ENCODE measurements at places on chromosomes 11 and 22.

GRCh38 chr11:47438721-47439120 lies 10.2 kb downstream of the RAPSN start:
- no peak for DNase-seq

GRCh38 chr11:73728000-73728399 lies 32.9 kb downstream of the RAB6A start:
- no peak for DNase-seq

DNA sequence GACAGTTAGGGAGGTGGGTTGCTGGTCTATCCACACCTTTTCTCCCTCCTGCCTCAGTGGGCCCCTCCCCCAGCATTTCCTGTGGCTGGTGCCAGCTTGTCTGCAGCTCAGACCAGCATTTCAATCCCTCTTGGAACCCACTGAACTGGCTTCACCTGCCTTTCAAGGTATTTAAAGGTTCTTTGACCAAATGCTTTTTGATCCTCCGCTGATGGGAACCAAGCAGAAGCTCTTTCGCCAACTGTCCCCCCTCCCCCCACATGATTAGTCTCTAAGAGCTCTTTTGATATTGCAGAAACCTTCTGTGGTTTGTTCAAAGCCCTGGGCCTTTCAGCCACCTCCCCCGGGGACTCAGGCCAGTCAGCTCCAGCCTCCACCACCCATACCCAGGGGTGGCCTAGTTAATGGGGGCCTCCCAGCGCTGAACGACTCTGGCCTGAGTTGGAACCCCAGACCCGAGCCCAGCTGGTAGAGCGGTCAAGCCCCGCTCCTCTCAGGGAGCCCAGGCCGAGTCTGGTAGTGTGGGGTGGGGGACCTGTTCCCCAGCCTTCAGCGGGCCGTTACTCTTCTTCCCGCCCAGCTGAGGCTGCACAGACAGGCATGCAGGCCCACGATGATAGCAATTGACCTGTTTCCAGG lies 6.0 kb upstream of the SYT7 start:
- no peak for DNase-seq

DNA sequence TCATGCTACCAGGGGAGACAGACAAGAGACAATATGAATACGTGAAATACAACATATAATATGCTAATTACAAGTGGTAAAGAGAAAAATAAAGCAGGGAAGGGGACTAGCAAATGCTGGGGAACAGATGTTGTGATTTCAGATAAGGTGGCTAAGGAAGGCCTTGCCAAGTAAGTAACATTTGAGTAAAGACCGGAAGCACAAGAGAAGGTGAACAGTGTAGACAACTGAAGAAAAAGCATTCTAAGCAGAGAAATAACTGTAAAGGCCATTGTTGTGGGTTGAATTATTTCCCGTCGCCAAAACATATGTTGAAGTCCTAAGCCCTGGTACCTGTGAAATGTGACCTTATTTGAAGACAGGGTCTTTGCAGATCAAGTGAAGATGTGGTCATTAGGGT lies 63.7 kb upstream of the EED start:
- DNase-seq: no peak

DNA sequence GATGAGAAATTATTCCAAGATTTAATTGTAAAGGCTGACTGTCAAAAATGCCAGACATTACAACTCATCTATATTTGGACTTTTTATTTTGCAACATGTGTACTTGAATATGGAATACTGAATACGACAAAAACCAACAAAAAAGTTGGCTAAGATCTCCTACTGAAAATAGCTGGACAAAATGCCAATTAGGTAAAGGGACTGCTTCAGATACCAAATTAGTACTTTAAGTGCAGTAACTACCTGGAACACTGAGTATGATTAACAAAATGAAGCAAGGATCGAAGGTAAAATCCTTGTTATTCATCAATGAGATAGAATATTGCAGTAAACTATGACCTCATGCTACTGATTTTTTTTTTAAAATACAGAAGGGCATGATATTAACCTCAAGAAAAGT lies 173.8 kb downstream of the SOX6 start:
- DNase-seq: no peak

- DNase-seq: no peak
Measured at GRCh38 chr22:39475902-39476301, 19.1 kb downstream of the MGAT3 start.
